NCI-H187 (cell line): ENCODE measurements at places on chromosomes 3 and 15.

GRCh38 chr15:52682781-52683180 lies 3.6 kb upstream of the ATOSA start:
- DNase-seq, result no peak

DNA sequence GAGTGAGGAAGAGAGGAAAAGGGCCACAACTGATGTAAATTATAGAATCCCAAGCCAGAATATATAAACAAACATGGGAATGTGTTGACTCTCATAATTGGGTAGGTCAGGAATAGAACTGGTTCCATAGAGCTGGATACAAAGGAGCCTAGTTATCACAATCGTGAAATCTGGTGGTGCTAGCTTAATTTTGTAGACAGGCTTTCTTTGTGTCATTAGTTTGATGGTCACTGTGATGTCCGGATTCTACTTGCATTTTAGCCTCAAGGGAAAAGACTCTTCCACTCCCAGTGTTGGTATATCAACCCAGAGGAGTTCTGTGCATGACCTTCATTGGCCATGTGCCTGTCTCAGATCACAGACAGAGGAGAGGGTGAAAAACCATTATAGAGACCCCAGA lies 81.8 kb downstream of the NLGN1 start:
- no peak for DNase-seq

DNA sequence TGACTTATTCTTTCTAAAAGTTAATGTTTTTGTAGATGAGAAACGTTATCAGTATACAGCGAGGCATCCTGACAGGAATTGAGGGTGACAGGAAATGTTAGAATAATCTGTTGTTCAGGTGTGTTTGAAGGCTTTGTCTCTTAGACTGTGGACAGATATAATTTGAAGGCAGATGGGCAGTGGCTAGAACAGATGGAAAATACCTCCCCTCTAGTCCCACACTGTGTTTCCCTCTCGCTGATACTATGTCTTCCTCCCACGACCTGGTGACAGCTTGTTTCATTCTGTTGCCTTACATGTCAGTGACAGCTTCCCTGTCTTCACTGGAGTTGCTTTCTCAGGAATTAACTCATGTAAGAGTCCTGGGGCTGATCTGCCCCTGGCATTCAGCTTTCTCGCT lies 125.3 kb downstream of the MYRIP start:
- no peak for DNase-seq

- no peak for DNase-seq
These were observed 15.8 kb downstream of the XXYLT1 start for GRCh38 chr3:195255176-195255500.

DNA sequence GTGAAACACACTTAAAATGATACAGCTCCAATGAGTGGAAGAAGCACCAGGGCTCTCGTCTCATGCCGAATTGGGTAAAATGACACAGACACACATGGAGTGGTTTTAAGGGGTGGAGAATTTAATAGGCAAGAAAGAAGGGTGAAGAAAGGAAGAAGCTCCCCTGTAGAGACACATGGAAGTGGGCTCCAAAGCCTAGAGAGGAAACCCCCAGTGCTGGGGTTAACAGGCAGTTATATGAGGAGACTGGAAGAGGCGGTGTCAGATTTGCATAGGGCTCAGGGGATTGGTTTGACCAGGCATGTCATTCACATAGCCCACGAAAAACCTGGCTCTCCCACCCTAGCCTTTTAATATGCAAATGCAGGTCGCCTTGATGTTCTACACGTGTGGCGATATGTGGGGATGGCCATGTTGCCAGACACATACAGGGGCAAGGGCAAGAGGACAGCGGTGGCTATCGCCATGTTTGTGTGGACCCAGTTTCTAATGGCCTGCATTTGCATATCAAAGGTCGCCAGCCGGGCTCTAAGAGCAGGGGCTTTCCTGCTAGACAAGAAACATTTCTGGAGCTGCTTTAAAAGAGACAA lies 1.9 kb upstream of the DPH6 start:
- DNase-seq, result no peak

GRCh38 chr3:22122567-22122966 lies 371.6 kb upstream of the ZNF385D start:
- no peak for DNase-seq

DNA sequence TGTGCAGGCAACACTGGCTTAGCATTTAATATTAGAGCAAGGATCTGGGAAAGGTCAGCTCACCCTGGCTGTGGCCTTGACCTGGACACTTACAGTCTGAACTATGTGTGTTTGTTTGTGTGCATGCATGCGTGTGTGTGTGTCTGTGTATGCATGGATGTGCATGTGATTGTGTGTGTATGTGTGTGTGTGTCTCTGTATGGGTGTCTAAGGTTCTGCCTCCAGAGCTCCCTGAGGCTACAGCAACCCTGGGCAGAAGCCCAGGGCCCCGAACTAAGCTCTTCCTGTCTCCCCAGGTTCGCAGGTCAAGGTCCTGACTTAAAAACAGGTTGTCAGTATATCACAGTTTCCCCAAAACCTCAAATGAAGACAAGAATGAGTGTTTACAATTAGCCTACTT lies 51.3 kb downstream of the SUSD5 start:
- no peak for DNase-seq

- DNase-seq, result no peak
These were observed 8.4 kb downstream of the ITGB5 start for GRCh38 chr3:124878561-124879336.

GRCh38 chr15:42413920-42414319 lies 54.6 kb downstream of the CAPN3 start:
- no peak for DNase-seq

DNA sequence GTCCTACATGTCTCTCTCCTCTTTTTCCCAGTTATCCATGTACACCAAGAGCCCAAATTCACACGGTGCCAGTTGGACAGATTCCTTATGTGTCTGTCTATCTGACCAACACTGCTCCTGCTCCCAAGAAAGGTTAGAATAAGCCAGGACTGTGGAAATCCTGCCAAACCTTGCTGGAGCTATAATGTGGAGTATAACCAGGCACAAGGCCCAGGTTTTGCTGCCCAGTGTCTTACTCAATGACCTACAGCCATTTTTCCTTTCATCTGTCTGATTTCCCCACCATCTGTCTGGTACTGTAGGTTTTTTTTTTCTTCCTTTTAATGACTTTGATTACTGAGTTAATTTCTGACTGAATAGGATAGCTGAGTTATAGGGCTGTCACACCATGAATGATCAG lies 26.5 kb upstream of the MINDY4B start:
- no peak for DNase-seq

DNA sequence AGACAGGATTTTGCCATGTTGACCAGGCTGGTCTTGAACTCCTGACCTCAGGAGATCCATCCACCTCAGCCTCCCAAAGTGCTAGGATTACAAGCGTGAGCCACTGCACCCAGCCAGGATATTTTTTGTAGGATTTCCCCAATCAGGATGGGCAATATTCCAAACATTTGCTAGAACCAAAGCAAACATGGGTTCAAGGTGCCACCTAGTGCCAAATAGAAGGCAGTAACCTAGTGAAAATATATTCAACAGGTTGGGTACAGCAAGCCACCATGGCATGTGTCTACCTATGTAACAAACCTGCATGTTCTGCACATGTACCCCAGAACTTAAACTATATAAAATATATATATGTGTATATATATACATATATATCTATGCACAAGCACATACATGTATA lies 185.9 kb upstream of the CADM2 start:
- no peak for DNase-seq

GRCh38 chr15:39685999-39686613 lies 96.5 kb downstream of the FSIP1 start:
- DNase-seq, result no peak

- no peak for DNase-seq
These were observed 25.8 kb downstream of the ZPLD1 start for GRCh38 chr3:102460579-102460978.

- DNase-seq, result no peak
These were observed 87.5 kb upstream of the PRR20G start for GRCh38 chr3:127375151-127375930.

- no peak for DNase-seq
These were observed 37.7 kb upstream of the SLC4A7 start for GRCh38 chr3:27521872-27522265.

DNA sequence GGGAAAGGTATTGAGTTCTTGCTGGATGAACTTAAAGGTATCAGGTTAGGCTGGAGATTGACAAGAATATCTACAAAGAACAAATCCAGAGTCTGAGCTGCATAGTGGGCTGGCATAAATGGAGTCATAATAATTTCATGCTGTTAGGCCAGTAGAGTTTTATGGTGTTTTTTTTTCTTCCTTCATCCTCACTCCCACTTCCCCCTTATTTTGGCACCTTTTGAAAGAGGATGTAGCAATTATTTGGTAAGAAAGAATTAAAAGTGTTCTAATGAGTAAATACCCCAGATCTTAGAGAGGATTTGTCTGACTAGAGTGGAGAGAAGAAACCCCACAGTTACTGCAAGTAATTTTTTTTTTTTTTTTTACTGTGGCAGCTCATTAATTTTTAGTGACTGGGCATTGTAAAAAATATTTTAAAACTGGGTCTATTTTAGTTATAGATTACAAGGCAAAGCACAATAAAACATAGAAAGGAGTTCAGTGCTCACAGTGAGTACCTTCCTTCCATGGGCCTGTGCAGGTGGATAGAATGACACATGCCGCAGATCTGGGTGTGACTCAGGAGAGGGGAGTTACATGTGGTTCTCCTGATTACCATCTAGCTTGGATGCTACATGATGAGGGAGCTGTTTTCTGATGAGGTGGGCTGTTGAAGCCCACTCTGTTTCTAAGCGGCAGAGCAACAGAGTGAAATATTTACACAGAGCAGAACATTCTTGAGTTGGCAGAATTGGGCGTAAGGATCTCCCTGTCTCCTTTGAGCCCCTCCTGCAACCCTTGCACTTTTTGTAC lies 5.3 kb downstream of the EDEM1 start:
- DNase-seq, result no peak

DNA sequence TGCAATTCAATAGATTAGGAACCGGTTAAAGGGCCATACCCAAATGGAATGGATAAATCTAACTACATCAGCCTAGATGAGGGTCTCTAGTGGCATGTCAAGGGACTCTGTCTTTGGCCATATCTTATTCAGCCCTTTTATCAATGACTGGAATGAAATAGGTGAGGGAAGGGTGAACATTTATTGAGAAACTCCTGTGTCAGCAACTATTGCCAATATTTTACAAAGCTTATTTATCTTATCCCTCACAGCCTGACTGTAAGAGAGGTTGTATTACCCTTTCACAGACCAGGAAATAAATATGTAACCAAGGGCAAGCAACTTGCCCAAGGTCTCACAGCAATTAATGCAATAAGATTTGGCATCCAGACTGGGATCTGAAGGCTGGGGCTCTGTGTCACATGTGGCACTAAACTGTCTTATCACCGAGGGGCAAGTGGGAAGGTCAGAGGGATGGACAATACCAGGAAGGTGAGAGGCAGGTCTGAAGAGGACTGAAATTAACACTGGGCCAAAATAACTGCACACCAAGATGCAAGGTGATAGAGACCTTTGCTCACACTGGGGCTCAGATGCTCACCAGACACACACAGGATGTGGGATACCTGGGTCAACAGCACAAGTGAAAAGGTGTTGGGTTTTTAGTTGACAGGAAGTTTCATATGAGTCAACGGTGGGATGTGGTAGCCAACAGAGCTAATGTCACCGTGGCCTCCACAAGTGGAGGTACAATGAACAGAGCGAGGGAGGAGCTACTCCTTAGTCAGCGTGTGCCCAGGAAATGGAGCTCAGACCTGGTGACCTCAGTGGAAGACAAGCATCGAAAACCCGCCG lies 261.3 kb downstream of the RPLP1 start:
- DNase-seq, result no peak

DNA sequence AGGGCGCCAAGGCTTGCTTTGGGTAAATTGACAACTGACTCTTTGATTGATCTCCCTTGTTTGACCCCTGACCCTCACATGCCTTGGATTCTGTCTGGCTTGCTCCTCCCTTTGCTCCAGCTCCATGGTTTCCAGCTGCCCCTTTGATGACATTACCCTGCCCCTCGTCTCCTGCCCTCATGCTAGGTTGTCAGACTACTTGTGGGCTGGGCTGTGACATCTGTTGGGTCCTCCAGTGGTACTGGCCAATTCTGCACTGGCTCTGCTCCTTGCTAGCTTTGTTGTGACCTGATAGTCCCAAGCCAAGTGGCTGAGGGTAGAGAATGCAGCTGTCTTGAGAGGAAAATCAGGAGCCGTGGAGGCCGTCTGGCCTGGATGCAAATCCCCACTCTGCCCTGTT lies 6.2 kb downstream of the THSD4 start:
- no peak for DNase-seq

GRCh38 chr3:166444336-166444735 lies 607.1 kb upstream of the BCHE start:
- no peak for DNase-seq

DNA sequence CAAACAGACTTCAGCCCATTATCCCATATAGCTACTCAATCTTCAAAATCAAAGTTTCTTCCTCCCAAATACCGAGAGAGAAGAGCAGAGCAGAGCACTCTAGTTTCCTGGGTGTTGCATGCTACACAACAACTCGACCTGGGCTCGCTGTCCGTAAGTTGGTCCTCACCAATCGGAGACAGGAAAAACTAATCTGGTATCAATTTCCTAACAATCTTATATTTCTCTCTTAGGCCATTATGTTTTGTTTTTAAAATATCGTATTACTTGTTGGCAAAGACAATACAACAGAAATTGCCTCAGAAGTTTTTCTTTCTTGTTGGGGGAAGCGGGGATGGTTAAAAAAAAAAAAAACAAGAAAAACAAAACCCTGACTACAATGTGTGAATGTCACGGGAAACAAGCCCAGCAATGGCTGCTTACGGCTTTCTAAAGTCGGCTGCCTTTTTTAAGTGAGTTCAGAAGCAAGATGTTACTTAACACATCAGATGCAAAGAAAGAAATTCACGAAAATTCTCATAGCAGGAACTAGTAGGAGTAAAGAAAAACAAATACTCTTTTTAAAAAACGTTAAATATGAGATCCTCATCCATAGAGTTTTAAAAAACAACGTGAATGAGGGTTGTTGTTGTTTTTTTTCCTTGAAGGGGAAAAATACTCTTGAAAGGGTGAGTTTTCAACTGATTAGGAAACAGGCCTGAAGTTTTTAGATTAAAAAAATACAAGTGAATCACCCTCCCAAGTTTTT lies 1.9 kb downstream of the VGLL4 start:
- DNase-seq, result no peak

GRCh38 chr3:347581-347980 lies 151.0 kb downstream of the CHL1 start:
- DNase-seq, result no peak

GRCh38 chr3:71384837-71385716 lies 198.5 kb downstream of the FOXP1 start:
- DNase-seq, result no peak
